ENCODE measurements at places on chromosomes 4 and X.

DNA sequence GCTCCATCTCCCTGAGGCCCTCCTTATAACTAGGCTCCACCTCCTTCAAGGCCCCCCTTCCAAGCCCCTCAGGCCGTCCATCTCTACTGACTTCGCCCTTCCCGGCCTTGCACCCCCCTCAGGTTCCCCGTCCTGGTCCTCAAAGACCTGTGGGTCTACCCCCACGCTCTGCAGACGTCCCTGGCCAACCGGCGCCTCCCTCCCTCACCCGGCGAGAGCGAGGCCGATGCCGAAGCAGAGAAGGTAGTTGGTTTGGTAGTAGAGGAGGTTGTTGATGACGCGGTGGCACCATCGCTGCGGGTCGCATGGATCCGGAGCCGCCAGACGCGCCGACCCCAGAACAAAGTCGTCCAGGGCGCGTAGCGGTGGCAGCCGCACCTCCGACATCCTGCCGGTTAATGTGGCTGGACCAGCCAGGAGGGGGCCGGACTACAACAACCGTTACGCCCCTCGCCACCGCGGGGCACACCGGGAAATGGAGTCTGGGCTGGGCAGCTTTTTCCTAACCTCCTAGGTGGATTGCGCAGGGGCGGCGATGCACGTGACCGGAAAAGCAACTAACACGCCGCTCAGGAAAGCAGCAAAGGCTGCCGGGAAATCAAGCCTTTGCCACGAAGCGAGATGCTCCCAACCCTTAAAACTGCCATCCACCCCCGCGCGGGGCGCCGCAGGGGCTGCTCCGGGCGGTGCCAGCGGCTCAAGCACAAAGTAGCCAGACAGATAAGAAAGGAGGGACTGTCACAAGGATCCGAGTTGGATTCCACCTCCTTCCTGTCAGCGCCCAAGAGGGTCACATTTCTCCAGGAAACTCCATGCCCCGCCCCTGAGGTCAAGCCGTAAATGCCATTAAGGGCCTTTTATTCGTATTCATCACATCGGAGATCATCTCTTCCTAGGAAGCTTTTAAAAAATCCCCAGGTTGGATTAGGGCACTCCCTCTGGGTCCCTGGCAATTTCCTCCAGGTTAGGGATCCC, at the start of gene PRAF2:
Gene PRAF2, minus strand, starts transcription at position 402 of the 975 bp plus-strand sequence. Its CDS starts 15 bp downstream, at position 387.
- peak; percentile 74 for DNase-seq

DNA sequence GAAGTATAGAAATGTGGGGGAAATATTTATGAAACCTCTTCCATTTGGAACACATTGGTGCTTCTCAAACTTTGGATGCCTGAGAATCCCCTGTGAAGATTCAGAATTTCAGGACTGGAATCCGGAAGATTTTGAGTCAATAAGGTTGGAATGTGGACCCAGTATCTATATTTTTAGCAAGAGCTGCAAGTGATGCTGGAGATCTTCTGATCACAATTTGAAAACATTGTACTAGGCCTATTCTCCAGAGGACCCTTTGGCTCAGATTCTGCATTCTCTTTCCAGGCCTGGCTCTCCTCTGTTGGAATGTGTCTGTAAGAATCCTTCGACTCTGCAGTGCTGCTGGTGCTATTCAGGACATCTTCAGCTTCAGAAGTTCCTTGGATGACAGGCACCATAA, 2.4 kb upstream of the PKD2 start:
- DNase-seq = no peak

DNA sequence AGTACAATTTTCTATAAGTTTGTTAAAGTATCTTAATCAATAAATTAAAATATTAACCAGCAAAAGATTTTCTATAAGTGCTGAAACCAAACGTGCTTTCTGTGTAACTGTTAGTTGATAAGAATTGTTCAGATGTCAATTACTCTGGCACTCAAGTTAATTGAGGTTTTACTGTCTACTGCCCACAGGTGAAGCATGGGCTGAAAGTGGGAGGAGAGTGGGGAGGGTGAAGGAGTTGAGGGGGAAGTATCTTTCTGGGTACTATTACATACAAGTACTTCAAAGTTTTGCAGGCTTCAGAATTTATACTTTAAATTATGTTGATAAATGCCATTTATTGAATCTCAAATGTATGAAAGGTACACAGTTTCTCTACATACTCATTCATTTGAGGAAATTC, 19.1 kb upstream of the CXCL3 start:
- no peak for DNase-seq

GRCh38 chr4:87901422-87901992, 68.7 kb downstream of the MEPE start:
- no peak for DNase-seq

DNA sequence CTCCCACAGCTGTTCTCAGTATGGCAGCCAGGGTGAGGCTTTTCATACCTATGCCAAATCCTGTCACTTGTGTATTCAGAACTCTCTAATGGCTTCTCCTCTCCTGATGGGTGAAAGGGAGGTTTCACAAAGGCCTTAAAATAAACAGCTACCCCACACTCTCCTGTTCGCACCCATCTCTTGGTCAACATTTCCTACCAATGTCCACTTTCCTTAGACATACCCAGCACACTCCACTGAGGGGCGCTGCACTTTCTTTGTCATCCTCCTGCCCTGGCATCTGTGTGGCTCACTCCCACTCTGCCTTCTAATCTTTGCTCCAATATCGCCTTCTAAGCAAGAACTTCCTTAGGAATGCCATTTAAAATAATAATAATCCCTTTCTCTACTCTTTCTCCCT, 313.3 kb downstream of the PPP3CA start:
- DNase-seq = no peak

DNA sequence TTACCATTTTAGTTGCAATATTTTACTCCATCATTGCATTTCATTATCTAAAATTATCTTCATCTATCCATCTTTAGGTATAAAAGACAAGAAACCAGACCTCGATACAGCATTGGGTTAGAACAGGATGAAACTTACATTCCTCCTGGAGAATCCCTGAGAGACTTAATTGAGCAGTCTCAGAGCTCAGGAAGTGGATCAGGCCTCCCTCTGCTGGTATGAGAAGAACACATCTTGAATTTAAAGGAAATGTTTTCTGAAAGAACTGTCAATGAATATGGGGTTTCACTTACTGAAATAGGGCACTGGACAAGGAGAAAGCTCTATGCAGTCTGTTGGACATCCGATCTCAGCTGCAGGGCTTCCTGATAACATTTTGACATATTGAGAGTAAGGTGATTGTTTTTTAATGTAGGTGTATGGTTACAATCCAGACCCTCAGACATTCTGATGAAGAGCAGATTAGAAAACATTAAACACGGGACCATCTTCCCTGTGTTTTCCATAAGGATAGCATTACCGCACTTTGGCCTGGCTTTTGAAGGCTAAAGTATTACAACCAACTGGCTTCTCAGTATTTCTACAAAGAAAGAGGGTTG, 367.2 kb downstream of the BMPR1B start:
- DNase-seq = no peak

GRCh38 chrX:13506574-13506973, 62.8 kb upstream of the EGFL6 start:
- peak; percentile 3 for DNase-seq

GRCh38 chrX:45621376-45622041, 420.8 kb upstream of the DIPK2B start:
- DNase-seq = no peak

DNA sequence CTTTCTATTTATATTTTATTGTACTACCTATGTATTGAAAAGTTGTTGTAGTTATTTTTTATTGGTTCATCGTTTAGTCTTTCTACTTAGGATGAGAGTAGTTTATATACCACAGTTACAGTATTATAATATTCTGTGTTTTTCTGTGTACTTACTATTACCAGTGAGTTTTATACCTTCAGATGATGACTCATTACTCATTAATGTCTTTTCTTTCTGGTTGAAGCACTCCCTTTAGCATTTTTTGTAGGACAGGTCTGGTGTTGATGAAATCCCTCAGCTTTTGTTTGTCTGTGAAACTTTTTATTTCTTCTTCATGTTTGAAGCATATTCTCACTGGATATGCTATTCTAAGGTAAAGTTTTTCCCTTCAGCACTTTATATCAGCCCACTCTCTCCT, 7.7 kb downstream of the LUZP4 start:
- DNase-seq = no peak

DNA sequence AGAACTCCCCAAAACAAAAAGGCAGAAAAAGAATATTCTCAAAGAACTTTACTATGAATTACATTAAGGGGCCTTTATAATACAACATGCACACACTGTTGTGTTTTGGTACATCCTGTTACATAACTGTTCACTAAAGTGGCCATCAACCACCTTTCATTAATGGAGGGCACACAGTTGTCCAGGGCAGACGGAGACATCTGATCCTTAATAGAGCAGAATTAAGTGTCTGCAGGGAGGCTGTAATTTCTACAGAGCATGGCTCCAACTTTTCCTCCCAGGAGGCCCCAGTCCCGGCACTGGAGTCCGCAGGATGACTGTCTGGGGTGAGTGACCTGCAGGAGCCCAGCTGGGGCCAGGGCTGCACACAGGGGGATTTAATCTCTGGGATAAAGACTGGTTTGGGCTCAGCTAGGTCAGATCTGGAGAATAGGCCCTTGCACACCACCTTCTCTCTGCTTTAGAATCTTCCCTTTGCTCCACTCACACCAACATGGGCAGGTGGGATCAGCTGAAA, 233.4 kb downstream of the MAML3 start:
- no peak for DNase-seq

DNA sequence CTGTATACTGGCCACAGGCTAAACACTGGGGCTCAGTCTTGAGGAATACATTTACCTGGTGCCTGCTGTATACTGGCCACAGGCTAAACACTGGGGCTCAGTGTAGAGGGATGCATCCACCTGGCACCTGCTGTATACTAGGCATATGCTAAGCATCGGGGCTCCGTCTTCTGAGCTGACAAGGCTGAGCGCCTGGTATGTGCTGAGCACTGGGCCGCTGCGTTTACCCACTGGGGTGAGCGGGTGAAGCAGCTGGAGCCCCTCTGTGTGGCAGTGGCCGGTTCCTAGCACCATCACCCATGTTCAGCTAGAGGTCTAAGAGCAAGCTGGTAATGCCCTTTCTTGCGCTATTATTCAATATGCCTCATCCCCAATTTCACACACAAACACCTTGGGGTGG, 93.4 kb downstream of the ADRA2C start:
- DNase-seq = no peak

DNA sequence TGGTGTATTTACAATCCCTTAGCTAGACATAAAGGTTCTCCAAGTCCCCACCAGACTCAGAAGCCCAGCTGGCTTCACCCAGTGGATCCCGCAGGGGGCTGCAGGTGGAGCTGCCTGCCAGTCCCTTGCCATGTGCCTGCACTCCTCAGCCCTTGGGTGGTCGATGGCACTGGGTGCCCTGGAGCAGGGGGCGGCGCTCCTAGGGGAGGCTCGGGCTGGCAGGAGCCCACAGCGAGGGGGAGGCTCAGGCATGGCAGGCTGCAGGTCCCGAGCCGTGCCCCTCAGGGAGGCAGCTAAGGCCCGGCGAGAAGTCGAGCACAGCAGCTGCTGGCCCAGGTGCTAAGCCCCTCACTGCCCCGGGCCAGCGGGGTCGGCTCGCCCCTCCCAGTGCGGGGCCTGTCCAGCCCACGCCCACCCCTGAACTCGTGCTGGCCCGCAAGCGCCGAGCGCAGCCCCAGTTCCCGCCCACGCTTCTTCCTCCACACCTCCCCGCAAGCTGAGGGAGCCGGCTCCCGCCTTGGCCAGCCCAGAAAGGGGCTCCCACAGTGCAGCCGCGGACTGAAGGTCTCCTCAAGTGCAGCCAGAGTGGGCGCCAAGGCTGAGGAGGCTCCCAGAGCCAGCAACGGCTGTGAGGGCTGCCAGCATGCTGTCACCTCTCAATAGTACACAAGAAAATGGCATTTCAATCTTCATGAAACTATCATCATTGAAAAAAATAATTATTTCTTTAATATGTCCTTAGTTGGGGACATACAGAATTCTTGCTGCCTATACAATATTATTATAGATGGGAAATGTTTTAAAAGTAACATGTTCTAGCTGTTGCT, 189.1 kb downstream of the SLC7A11 start:
- DNase-seq = no peak

DNA sequence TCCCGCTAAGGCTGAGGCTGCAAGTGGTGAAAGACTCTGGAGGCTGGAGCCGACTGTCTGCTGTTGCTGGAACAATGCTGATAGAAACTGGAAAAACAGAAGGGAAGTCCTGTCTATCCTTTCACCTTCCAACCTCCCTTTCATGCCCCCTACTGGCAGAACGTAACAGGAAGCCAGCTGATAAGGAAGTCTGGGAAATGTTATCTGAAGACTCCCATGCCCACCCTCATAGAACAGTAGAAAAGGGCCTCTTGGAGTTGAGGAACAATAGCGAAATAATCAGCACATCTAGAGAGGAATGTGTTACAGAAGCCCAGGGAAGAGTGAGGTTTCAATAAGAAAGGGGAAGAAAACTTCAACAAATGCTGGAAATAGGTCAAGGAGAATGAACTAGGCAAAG, 117.1 kb upstream of the DKK2 start:
- no peak for DNase-seq

DNA sequence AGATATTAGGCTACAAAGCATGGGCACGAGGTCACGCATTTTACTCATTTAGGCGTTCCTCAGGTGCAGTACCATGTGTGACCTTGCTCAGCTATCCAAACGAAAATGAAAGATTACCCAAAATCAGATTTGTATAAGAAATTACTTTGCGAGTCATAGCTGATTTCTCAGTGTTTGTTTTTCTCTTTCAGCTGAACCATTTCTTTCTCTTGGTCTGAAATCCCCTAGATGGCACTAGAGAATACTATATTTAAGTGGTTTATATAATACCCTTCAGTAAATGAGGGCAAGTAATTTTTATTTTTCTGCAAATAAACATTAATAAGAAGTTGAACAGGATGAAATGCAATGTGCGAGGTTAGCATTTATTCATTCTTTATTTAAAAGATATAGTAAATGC, 496.6 kb downstream of the STIM2 start:
- DNase-seq = no peak

- no peak for DNase-seq
Measured at GRCh38 chr4:18404642-18405041, 383.1 kb upstream of the LCORL start.

DNA sequence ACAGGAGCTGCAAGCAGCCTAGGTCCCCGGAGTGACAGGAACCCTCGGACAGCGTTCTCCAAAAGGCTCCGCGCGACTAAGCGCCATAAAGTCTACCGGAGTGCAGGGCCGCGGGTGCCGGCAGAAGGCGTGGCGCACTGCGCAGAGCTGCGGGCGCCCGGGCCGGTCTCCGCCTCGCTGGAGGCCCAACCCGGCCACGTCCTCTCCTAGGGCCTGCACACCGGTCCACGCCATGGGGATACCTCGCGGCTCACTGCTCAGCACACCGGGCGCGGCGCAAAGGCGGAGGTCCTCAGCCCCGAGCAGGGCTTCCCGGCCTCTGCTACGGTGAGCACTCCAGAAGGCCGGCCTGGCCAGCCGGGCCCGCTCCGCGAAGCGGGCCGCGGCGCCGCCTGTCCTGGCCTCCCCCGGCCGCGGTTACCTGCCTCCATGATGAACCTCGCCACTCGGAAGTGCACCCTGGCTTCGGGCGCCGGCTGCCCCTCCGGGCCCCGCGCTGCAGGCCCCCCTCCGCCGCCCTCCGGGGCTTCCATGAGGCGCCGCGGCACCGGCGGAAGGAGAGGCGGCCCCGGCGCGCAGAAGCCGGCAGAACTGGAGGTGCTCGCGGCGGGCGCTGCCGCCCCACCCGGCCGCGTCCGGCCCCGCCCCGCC, at the start of gene CCNQ:
Gene CCNQ, minus strand, starts transcription at position 599 of the 651 bp plus-strand sequence. Its CDS starts 66 bp downstream, at position 533.
- no peak for DNase-seq

GRCh38 chrX:2685886-2686285, 5.2 kb upstream of the CD99 start:
- no peak for DNase-seq

All from stimulated activated CD4-positive, alpha-beta T cell treated with anti-CD3 and anti-CD28 coated beads, Interleukin-1b, Interleukin-23, amount 100 ng/mL, for 1 hour (primary cell).